ENCODE measurements at places on chromosomes 5 and 9. TPM values are rescaled to one million over a fixed set of nuclear protein-coding genes. Genes with fewer than 3 reads are reported as not detected.

The TMEM8B gene
- total RNA-seq = 3.0 TPM

The SLC36A3 gene
- total RNA-seq = not detected

The DMRTA1 gene
- total RNA-seq = 0.26 TPM

The CENPH gene
- total RNA-seq = 4.1 TPM

The GALNT12 gene
- total RNA-seq = 18.2 TPM

The PCDHGA8 gene
- 2.6 TPM for total RNA-seq

The PROB1 gene
- 0.77 TPM for total RNA-seq

The SPINK4 gene
- not detected for total RNA-seq

The PCDHB8 gene
- total RNA-seq = 0.26 TPM

The PCDH1 gene
- 2.3 TPM for total RNA-seq

The PCDHGA1 gene
- total RNA-seq = 1.8 TPM

The MUSK gene
- 0.66 TPM for total RNA-seq

The SPATA31C1 gene
- total RNA-seq = not detected

The WDR38 gene
- not detected for total RNA-seq

The ZFAND5 gene
- 127 TPM for total RNA-seq

The C9orf153 gene
- 0.51 TPM for total RNA-seq

The PCDHGB3 gene
- total RNA-seq = 5.8 TPM

The DDX4 gene
- total RNA-seq = not detected

The SLC4A9 gene
- total RNA-seq = not detected

The SHOC1 gene
- total RNA-seq = under 0.01 TPM

The TUSC1 gene
- 10.5 TPM for total RNA-seq

The TMEM215 gene
- not detected for total RNA-seq

The IFNK gene
- not detected for total RNA-seq

The CFAP90 gene
- not detected for total RNA-seq

The AFAP1L1 gene
- total RNA-seq = 9.5 TPM

The PCDHGA10 gene
- total RNA-seq = 10.2 TPM

The INSL6 gene
- total RNA-seq = not detected

The SPIN1 gene
- total RNA-seq = 88.1 TPM

The PCDHA9 gene
- 0.26 TPM for total RNA-seq

The PPP3R2 gene
- not detected for total RNA-seq

The TMC1 gene
- not detected for total RNA-seq
